Stimulated activated CD8-positive, alpha-beta memory T cell treated with anti-CD3 and anti-CD28 coated beads, Interleukin-4, amount 100 ng/mL, for 24 hours (primary cell): ENCODE measurements at places on chromosomes 12 and 14.

GRCh38 chr14:29168149-29168548, 401.6 kb downstream of the FOXG1 start:
- DNase-seq = no peak

- no peak for DNase-seq
Measured at GRCh38 chr12:93733358-93733757, 56.2 kb downstream of the CRADD start.

DNA sequence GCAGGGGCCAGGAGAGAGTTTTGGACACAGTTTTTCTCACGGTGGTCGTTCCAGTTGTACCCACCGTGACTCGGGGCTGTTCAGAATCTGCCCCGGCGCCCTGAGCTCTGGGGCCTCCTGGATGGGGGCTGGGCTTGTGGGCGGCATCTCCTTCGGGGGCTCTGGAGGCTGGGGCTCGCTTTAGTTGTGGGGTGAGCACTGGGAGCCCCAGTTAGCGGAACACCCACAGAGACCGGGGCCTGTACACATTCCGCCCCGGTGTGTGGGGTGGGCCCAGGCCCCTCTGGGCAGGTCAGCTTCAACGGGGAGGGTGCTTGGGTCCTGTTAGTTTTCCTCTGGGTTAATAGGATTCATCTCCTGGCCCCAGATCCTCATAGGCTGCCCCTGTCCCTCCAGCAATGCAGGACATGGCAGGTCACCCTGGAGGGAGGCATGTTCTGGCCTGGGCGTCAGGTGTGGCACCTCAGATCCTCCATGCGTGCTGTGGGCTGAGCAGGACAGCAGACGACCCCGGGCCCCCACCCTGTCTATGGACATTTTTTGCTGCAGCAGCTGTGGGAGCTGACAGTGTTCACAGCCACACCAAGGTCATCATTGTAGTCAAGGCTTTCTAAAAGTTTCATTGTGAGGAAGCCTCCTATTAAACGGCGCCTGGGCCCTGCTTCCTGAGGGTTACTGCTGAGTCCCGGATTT, 393.2 kb downstream of the TMEM121 start:
- DNase-seq = no peak

- DNase-seq = no peak
Measured at GRCh38 chr12:7723926-7724325, 12.7 kb downstream of the DPPA3 start.

GRCh38 chr12:6919588-6919987, 5.2 kb downstream of the ENO2 start:
- DNase-seq = no peak

GRCh38 chr14:93965287-93965821, 11.0 kb downstream of the ASB2 start:
- no peak for DNase-seq

- no peak for DNase-seq
Measured at GRCh38 chr14:71166180-71166837, 259.1 kb downstream of the PCNX1 start.

DNA sequence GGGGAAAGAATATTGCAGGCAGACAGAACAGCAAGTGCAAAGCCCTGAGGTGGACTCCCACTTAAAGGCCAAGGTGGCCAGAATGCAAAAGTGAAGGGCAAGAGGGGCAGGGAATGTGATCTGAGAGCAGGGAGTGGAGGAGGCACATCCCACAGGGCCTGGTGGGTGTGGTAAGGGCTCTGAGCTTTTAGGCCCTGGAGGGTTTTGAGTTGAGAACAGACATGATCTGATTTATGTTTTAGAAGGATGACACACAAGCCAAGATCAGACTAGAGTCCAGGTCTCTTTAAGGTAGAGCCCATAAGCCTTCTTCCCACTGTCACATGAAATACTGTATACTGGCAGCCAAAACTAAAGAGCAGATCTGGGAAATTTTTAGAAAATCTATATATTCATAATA, 162.5 kb downstream of the SLC38A4 start:
- DNase-seq = no peak

- no peak for DNase-seq
Measured at GRCh38 chr14:54350203-54350602, 46.6 kb upstream of the CDKN3 start.

DNA sequence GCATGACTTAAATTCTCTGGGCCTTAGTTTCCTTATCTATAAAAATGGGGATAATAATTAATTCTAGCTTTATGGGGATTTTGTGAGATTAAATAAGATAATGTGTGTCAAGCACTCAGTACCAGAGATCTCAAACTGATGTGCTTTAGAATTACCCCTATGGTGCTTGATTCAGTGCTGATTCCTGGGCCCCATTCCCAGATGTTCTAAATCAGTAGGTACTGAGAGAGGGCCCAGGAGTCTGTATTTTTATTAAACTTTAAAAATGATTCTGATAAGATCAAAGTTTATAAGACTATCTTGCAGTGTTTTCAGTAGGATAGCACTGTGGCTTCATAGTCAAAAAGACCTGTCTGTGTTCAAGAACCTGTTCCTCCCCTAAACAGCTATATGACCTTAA, 89.1 kb upstream of the RIC8B start:
- no peak for DNase-seq

GRCh38 chr12:1131811-1132224, 140.8 kb downstream of the ERC1 start:
- no peak for DNase-seq

DNA sequence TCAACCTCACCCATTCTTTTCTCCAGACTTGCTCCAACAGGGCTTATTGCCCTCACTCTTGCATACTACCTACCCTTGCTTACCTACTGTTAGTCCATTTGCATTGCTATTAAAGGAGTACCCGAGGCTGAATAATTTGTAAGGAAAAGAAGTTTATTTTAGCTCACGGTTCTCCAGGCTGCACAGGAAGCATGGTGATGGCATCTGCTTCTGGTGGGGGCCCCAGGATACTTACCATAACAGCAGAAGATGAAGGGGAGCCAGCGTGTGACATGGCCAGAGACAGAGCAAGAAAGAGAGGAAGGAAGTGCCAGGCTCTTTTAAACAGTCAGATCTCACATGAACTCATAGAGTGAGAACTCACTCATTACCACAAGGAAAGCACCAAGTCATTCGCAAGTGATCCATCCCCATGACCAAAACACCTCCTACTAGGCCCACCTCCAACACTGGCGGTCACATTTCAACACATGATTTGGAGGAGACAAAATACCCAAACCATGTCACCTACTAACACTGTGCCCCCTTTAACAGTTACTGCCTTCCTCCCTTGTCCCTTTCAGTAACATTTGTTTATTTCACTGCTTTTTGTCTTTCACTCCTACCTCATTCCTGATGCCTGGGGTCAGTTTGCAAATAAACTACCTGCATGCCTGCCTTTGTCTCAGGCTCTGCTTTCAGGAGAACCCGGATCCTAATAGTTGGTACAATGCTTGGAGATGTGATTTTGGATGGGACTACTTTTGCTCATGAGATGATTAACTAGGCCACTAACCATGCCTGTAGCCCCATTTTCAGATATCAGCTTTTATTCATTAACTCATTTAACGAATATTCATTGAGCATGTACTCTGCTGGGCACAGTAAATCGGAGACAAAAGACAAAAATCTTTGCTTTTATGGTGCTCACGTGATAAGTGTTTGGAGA, 41.6 kb upstream of the CSRP2 start:
- DNase-seq = no peak

DNA sequence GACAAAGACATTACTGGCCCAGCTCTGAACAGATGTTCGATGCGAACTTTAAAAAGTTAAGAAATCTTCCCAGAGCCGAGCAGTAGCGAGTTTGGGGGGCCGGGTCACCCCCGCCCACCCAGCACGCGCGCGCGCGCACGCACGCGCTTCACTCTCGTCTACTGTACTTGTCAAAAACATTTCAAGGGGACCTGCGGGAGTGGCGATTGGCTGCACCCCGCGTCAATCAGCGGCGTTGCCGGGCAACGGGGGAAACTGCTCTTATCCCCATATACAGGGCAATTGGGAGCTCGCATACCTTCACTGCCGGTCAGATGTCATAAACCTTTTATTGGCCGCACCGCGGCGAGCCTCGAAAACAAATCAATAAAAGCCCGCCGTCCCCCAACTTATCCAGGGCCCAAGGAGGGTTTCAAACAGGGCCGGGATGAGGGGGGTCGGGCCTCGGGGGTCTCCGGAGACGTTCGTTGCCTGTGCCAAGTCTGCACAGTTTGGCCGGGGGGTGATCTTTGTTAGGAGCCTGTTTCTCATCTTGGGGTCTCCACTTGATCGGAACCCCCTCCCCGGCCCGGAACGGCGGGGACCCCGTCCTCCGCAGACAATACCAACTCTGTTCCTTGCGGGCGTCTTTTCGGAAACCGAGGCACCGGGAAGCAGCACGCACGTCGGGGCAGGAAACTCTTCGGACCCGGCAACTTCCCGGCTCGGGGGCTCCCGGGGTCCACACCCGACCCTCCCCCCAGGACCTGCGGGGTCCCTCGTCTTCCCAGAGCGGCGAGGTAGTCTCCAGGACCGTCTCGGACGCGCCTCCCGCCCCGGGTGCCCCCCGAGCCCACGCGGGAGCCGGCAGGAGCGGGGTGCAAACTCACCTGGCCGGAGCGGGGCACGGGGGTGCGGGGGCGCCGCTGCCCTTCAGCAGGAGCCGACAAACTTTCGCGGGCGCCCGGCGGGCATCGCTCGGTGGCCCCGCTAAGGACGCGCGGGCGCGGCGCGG, 734 bp downstream of the FOXN3 start:
- DNase-seq = peak; percentile 99

GRCh38 chr12:29676676-29677075, 107.1 kb downstream of the TMTC1 start:
- no peak for DNase-seq

- DNase-seq = no peak
Measured at GRCh38 chr14:99391671-99392070, 89.0 kb downstream of the SETD3 start.

DNA sequence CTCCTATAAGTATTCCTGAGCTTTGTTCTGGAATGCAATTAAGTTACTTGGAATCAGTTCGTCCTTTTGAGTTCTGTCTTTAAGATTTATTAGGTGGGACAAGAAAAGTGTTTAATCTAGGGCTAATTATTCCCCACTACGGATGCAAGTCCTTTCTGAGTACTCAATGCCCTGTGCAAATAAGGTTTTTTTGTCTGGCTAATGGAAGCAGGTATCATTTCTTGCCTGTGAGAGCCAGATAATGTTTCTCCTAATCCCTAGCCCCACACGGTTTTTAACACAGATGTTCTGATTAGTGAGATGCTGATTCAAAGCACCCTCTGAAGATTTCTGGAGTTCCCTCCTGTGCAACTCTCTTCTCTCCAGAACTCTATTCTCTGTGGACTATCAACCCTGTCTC, 296.6 kb upstream of the PRICKLE1 start:
- DNase-seq = no peak

DNA sequence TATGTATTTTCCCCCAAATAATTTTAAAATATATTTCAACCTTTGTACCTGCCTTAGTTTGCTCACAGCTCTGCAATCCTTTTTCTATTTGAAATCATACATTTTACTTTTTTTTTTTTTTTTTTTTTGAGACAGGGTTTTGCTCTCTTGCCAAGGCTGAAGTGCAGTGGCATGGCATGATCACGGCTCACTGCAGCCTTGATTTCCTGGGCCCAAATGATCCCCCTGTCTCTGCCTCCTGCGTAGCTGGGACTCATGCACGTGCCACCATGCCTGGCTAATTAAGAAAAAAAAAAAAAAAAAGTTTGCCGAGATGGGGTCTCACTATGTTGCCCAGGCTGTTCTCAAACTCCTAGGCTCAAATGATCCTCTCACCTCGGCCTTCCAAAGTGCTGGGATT, 1.3 kb upstream of the SYCP3 start:
- no peak for DNase-seq
